ENCODE measurements at places on chromosomes 5 and 9. TPM values are rescaled to one million over a fixed set of nuclear protein-coding genes. Genes with fewer than 3 reads are reported as not detected.

C5orf58 gene
- total RNA-seq: not detected

GPR150 gene
- total RNA-seq: not detected

ELP1 gene
- 40.4 TPM for total RNA-seq

CDKN2B-AS1 gene
- not detected for total RNA-seq

RNF208 gene
- 4.1 TPM for total RNA-seq

TMEM171 gene
- total RNA-seq: 6.9 TPM

FGF18 gene
- 1.6 TPM for total RNA-seq

NDUFAF2 gene
- 10.2 TPM for total RNA-seq

DRD1 gene
- total RNA-seq: not detected

OBP2B gene
- not detected for total RNA-seq

LCN9 gene
- total RNA-seq: not detected

ISOC1 gene
- total RNA-seq: 27.2 TPM

PDCD1LG2 gene
- total RNA-seq: 0.64 TPM

SLC35D2 gene
- 23.2 TPM for total RNA-seq

INIP gene
- total RNA-seq: 25.2 TPM

LCN1 gene
- not detected for total RNA-seq

SMIM32 gene
- total RNA-seq: 18.6 TPM

OSTF1 gene
- total RNA-seq: 21.3 TPM

CSF2 gene
- total RNA-seq: not detected

EQTN gene
- 1.4 TPM for total RNA-seq

CCDC127 gene
- 6.4 TPM for total RNA-seq

ZNF189 gene
- total RNA-seq: 31.7 TPM

MEIKIN gene
- total RNA-seq: not detected

RIOK2 gene
- 19.9 TPM for total RNA-seq

PFN3 gene
- not detected for total RNA-seq

PTGS1 gene
- 9.6 TPM for total RNA-seq

PCDHGB1 gene
- 6.0 TPM for total RNA-seq

GLRA1 gene
- total RNA-seq: not detected

REEP2 gene
- total RNA-seq: 3.0 TPM

MYMK gene
- total RNA-seq: 2.8 TPM

NANS gene
- total RNA-seq: 26.4 TPM

PCDHGA2 gene
- total RNA-seq: 10.2 TPM

TTC39B gene
- total RNA-seq: 17.5 TPM

MSX2 gene
- 0.47 TPM for total RNA-seq

NUTM2G gene
- not detected for total RNA-seq

PCDHGA6 gene
- 10.3 TPM for total RNA-seq

CD72 gene
- 3.3 TPM for total RNA-seq

TAF11L10 gene
- total RNA-seq: not detected

Data from metanephros (tissue), 2 donors.